ENCODE measurements at places on chromosomes 3 and 15. TPM values are rescaled to one million over a fixed set of nuclear protein-coding genes. Genes with fewer than 3 reads are reported as not detected.

- H3K4me1 ChIP-seq, result peaks cover 34% of the 10 kb centered on the region
- no peaks in the 10 kb centered on the region for H3K27me3 ChIP-seq
- DNase-seq, result peak; percentile 77
- H3K36me3 ChIP-seq, result no peaks in the 10 kb centered on the region
- H3K4me3 ChIP-seq, result peak overlapping the region; percentile 56
These were observed 89.5 kb upstream of the CHD2 start for GRCh38 chr15:92810418-92811138.

DNA sequence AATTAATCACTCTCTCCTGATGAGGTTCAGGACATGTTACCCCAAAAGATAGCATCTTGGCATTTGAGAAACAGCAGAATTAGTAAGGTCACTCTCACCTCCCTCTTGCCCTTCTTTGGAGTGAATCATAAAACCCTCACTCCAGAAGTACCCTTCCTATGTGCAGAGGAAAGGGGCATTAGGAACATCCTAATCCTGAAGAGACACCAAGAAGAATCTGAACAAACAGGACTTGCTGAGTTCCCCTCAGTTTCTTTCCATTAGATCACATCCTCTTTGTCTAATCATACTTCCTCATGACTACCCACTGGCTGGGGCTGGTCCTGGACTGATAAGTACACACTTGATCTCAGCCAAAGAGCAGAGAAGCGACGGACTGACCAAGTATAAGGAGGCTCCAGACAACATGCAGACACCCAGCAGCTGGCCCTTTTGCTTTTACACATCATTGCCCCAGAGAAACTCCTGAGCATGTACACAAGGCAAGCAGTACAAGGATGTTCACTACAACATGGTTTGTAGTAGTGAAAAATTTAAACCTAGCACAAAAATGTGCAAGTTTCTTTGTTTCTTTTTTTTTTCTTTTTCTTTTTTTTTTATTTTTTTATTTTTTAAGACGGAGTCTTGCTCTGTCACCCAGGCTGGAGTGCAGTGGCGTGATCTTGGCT, 15.0 kb upstream of the TM6SF1 start:
- peaks cover 10% of the 10 kb centered on the region for H3K4me1 ChIP-seq
- H3K27me3 ChIP-seq, result no peaks in the 10 kb centered on the region
- H3K36me3 ChIP-seq, result no peaks in the 10 kb centered on the region
- H3K27ac ChIP-seq, result no peak overlapping the region

- no peak for DNase-seq
- no peak overlapping the region for H3K27ac ChIP-seq
- H3K4me1 ChIP-seq, result no peaks in the 10 kb centered on the region
- no peaks in the 10 kb centered on the region for H3K36me3 ChIP-seq
- H3K27me3 ChIP-seq, result no peaks in the 10 kb centered on the region
- H3K4me3 ChIP-seq, result no peak overlapping the region
These were observed 14.7 kb downstream of the CMTM6 start for GRCh38 chr3:32487781-32488473.

DNA sequence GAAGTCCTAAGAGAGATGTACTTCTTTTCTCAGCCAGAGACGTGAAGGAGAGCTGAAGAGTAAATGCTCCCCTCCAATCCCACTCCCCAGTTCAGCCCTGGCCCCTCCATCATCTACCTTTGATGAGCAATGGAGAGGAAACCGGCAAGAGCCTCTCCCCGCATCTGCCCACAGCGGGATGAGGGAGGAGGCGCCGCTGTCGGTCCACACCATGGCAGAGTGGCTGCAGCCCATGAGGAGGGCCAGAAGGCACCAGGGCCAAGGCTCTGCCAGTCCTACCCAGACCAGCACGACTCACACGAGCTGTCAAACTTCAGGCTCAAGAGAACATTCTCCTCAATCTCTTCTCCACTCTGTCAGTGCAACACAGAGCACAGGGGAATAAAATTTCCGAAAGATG, 129.8 kb downstream of the OSBPL10 start:
- no peaks in the 10 kb centered on the region for H3K4me1 ChIP-seq
- H3K4me3 ChIP-seq, result no peak overlapping the region
- H3K27me3 ChIP-seq, result no peaks in the 10 kb centered on the region
- DNase-seq, result no peak

DNA sequence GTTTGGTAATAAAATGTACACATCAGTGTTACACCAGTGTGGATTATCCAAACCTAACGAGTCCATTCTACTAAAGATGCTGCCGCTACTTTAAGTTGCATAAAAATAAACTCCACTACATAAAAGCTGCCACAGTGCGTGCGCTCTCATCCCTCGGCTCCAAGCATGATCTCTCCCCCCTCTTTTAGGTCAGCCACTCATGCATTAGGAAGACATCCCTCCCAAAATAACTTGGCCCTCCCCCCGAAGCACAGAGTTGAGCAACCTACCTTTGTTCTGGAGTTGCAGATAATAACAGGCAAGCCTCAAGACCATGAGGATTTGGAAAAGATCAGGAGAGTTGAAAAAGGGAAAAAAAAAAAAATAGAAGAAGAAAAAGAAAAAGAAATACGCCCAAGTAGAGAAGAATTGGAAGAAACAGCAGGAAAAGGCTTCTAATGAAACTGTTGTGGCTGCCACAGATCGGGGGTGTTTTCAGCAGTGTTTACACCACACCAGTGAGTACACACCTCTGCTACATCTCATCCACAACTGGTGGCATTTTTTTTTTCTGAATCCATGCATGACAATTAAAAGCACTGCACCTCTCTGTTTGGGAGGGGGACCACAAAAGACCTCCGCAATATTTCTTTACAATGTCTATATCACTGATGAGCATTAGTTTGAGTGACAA, 339.2 kb downstream of the FOXP1 start:
- H3K4me3 ChIP-seq, result peak overlapping the region; percentile 39
- peak overlapping the region; percentile 69 for H3K27ac ChIP-seq
- H3K36me3 ChIP-seq, result no peaks in the 10 kb centered on the region
- H3K27me3 ChIP-seq, result no peaks in the 10 kb centered on the region
- H3K4me1 ChIP-seq, result peaks cover 78% of the 10 kb centered on the region

- no peak overlapping the region for H3K4me3 ChIP-seq
- H3K27me3 ChIP-seq, result no peaks in the 10 kb centered on the region
- H3K36me3 ChIP-seq, result no peaks in the 10 kb centered on the region
- no peak for DNase-seq
These were observed 19.6 kb downstream of the HSPBAP1 start for GRCh38 chr3:122773944-122774509.

DNA sequence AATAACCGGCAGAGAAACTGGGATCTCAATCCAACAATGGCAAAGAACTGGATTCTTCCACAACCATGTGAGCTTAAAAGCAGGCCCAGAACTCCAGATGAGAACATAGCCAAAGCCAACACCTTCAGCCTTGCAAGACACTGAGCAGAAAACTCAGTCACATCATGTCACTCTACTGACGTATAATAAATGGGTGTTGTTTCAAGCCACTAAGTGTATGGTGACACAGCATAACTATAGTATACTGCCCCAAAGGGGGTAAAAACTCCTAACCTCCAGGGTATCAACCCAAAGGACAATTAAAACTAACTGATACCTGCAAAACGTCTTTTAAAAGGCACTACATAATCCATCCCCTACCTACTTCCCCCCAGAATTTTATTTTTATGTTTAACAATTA, 69.5 kb downstream of the TRANK1 start:
- no peak overlapping the region for H3K27ac ChIP-seq
- no peak overlapping the region for H3K4me3 ChIP-seq
- no peaks in the 10 kb centered on the region for H3K27me3 ChIP-seq
- H3K36me3 ChIP-seq, result no peaks in the 10 kb centered on the region
- peaks cover 9% of the 10 kb centered on the region for H3K4me1 ChIP-seq

Gene RSRC1
- 48.6 TPM for total RNA-seq

Gene CFAP91
- 11.9 TPM for total RNA-seq
